ENCODE measurements at places on chromosomes 2 and 18. TPM values are rescaled to one million over a fixed set of nuclear protein-coding genes. Genes with fewer than 3 reads are reported as not detected.

The UPP2 gene
- total RNA-seq = not detected

The SCYGR4 gene
- not detected for total RNA-seq

GRCh38 chr2:15556311-15556930 is 4.7 kb downstream of the NBAS start:
- peaks cover 38% of the 10 kb centered on the region for H3K36me3 ChIP-seq
- no peak overlapping the region for H3K27ac ChIP-seq
- no peak for DNase-seq
- peaks cover 7% of the 10 kb centered on the region for H3K4me1 ChIP-seq
- H3K4me3 ChIP-seq = no peak overlapping the region

DNA sequence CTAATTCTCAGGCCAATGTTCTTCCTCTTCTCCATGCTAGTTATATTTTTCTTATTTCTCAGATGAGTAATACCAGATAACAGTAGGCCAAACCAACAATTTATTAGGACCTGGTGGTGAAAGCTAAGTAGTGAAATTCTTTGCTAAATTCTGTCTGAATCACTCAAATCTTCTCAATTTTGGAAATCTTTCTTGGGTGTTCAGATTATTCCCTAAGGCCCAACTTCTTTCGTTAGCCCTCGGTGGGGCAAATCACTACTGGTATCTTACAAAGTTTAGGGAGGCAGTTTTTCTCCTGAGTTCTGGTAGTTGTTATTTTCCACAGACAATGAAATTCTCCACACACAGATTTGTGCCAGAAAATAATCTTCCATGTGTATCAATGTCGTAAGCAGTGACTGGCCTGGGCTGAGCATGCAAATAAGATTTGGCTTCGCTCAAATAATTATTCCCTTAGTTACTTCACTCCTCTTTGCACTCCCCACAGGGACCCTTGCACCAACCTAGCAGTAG is 443.5 kb upstream of the SLC14A2 start:
- no peaks in the 10 kb centered on the region for H3K27me3 ChIP-seq
- peak overlapping the region; percentile 25 for H3K27ac ChIP-seq
- H3K4me1 ChIP-seq = no peaks in the 10 kb centered on the region

- H3K4me3 ChIP-seq = no peak overlapping the region
- H3K27ac ChIP-seq = no peak overlapping the region
- no peaks in the 10 kb centered on the region for H3K36me3 ChIP-seq
Measured at GRCh38 chr18:24987303-24988252, 364.4 kb downstream of the ZNF521 start.

GRCh38 chr2:34875091-34875745 is 1276.1 kb upstream of the FAM98A start:
- H3K36me3 ChIP-seq = no peaks in the 10 kb centered on the region
- no peak overlapping the region for H3K4me3 ChIP-seq
- H3K27me3 ChIP-seq = no peaks in the 10 kb centered on the region
- no peak for DNase-seq

GRCh38 chr2:190497428-190497827 is 37.1 kb downstream of the NEMP2 start:
- H3K4me1 ChIP-seq = no peaks in the 10 kb centered on the region
- H3K36me3 ChIP-seq = no peaks in the 10 kb centered on the region
- H3K4me3 ChIP-seq = no peak overlapping the region
- no peaks in the 10 kb centered on the region for H3K27me3 ChIP-seq
- DNase-seq = no peak

DNA sequence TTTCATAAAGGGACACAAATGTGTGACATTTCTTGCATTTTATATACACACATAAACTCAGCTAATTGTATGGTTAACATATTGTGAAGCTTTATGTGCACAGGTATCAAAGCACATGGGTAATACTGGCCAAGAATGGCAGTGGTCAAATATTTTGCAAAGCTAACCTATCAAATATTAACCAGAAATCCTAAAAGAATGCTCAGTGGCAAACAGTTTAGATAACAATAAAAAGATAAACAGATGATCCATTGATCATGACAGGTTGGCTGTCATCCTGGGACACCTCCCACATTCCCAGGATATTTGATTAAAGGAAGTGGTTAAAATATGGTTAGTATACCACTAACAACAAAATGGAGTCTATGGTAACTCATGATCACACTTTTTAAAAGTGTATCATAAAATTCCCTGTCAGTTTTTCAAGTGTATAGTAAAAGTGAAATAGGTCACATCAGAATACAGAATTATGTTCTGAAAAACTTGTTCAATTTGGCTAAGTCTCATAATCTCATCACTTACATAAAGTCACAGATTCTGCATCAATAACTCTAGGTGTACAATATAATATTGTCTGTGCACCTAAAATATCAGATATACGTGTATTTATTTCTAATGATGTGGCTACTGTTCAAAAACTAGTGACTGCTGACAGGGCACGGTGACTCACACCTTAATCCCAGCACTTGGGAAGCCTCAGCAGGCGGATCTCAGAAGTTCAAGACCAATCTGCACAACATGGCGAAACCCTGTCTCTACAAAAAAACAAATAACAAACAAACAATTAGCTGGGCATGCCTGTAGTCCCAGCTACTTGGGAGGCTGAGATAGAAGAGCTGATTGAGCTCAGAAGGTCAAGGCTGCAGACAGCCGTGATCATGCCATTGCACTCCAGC is 48.9 kb downstream of the CDH2 start:
- no peak overlapping the region for H3K4me3 ChIP-seq
- H3K4me1 ChIP-seq = no peaks in the 10 kb centered on the region
- no peaks in the 10 kb centered on the region for H3K36me3 ChIP-seq
- H3K27ac ChIP-seq = no peak overlapping the region

- H3K27ac ChIP-seq = no peak overlapping the region
- no peaks in the 10 kb centered on the region for H3K27me3 ChIP-seq
- no peak for DNase-seq
- no peaks in the 10 kb centered on the region for H3K4me1 ChIP-seq
Measured at GRCh38 chr2:234919711-234920110, 32.1 kb upstream of the SH3BP4 start.

DNA sequence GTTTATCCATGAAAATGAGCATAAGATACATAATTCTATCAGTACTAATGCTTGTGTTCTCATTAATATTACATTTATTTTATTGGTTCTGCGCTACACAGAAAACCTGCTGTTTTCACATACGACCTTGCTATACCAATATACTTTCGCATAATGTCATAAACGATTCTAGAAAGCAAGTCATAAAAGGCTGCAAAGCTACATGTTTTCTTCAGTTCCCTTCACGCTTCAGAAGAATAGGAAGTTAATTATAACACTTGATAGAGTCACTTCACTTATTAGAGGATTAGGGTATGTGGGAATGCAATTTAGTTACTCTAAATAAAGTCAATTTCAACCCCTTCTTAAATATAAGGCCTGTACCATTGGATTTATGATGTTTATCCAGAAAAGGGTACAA is 29.0 kb downstream of the PSME4 start:
- no peak for DNase-seq
- H3K4me3 ChIP-seq = no peak overlapping the region
- H3K27me3 ChIP-seq = no peaks in the 10 kb centered on the region
- peaks cover 38% of the 10 kb centered on the region for H3K36me3 ChIP-seq

GRCh38 chr2:165560377-165560988 is 91.0 kb downstream of the CSRNP3 start:
- H3K4me1 ChIP-seq = no peaks in the 10 kb centered on the region
- no peak overlapping the region for H3K4me3 ChIP-seq
- no peak for DNase-seq
- H3K27me3 ChIP-seq = no peaks in the 10 kb centered on the region
- no peaks in the 10 kb centered on the region for H3K36me3 ChIP-seq

- H3K27me3 ChIP-seq = no peaks in the 10 kb centered on the region
- no peak overlapping the region for H3K4me3 ChIP-seq
- H3K36me3 ChIP-seq = no peaks in the 10 kb centered on the region
- H3K4me1 ChIP-seq = peaks cover 2% of the 10 kb centered on the region
- no peak for DNase-seq
- peak overlapping the region; percentile 22 for H3K27ac ChIP-seq
Measured at GRCh38 chr18:44791520-44791919, 110.8 kb downstream of the SETBP1 start.

DNA sequence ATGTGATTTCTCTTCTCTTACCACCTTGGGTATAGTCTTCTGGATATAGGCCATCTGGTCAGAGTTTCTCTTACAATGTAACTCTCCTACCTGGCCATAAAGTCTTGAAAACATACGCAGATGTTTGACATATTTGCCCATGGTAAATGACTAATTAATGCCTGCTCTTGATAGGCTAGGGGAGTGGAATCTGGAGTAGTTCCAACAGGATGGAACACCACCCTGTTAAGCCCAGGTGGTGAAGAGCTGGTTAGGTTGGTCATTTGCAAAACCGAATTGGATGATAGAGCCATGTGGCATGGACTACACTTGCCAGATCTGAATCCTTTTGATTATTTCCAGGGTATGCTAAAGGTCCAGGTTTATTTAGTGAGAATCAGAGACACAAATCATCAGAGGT is 36.5 kb downstream of the HADHB start:
- H3K4me1 ChIP-seq = no peaks in the 10 kb centered on the region
- H3K4me3 ChIP-seq = no peak overlapping the region
- H3K27ac ChIP-seq = no peak overlapping the region
- H3K27me3 ChIP-seq = no peaks in the 10 kb centered on the region
- no peak for DNase-seq
- H3K36me3 ChIP-seq = peaks cover 18% of the 10 kb centered on the region

DNA sequence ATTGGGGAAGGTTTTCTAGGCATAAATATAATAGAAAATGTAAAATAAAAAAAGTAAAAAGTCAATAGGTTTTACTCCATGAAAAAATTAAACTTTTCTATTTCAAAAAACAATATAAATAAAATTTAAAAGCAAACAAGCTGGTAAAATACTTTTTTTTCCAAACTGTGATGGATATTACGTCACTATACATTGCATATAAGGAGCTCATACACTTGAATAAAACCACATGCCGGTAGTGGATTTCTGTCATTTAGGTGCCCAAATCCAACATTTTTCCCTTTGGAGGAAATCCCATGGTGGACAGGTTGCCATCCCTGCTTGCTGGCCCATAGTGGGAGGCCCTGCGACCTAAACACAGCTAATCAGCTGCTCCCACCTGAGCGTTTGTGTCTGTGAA is 289.4 kb upstream of the HNRNPA3 start:
- H3K4me3 ChIP-seq = no peak overlapping the region
- H3K4me1 ChIP-seq = no peaks in the 10 kb centered on the region
- H3K27me3 ChIP-seq = no peaks in the 10 kb centered on the region

DNA sequence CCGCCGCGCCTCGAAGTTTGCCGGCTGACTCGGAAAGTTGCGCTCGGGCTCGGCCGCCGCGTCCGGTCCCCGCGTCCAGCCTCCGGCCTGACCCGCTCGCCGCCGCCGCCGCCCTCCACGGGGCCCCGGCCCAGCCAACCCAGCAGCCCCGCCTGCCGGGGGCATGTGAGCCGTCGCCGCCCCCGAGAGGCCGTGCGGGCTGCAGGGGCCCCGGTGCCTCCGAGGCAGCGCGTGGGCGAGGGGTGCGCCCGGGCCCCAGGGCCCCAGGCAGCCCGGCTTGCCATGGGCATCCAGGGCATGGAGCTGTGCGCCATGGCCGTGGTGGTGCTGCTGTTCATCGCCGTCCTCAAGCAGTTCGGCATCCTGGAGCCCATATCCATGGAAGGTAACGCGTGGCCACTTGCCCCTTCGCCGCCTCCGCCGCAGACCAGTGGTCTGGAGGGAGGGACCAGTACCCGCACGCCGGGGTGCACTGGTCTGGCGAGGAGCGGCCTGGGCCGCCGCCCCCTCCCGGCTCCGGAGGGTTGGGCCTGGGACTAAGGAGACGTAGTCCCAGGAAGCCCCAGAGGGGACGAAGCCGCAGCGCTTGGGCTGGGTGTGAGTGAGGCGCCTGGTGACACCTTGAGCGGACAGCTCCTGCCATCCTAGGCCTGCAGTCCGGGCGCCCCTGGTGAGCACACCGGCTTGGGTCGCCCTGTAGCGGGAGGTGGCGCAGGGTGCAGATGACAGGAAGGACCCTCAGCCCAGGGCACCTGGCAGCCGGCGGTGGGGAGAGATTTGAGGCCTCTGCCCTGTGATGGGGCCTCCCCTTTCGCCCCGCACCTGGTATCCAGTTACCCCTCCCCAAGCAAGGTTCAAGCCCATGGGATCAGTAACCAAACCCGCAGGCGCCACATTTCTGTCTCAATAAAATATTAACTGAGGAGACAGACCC is 49.9 kb downstream of the KCNIP3 start:
- peaks cover 17% of the 10 kb centered on the region for H3K27me3 ChIP-seq
- no peaks in the 10 kb centered on the region for H3K36me3 ChIP-seq
- peak overlapping the region; percentile 52 for H3K4me3 ChIP-seq
- H3K27ac ChIP-seq = peak overlapping the region; percentile 86

Measured in tibial nerve (tissue), 4 donors.